ENCODE measurements at places on chromosomes 5 and 9.
A peak's percentile ranks its signal among the peaks of the same experiment; 100 is the strongest.

- peak; percentile 25 for DNase-seq
Measured at GRCh38 chr5:151680944-151681427, 5.7 kb downstream of the SPARC start.

DNA sequence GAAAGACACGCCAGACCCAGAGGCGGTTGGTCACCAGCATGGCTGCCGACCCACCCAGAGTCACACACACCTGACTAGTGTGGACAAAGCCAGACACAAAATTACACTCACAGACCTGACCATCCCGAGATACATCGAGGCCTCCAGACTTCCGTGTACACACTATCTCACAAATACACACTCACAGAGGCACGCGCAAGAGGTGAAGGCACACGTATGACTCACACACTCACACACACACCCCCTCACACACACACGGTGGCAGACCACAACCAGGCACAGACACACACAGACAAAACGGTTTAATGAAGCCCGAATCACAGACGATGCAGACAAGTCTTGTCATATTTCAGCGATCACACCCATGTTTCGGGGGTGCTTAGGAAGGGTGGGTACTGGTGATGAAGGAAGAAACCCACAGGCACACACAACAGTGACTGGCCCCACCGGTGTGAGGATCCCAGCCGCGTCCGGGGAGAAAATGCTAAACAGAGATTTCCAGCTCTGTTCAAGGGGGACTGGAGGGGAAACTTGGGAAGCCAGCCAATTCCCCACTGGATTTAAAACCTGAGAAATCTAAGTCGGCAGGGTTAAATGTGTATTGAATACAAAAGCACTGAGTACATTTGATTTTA, 51.3 kb downstream of the CRB2 start:
- no peak for DNase-seq

GRCh38 chr5:179801304-179802206, 5.1 kb downstream of the MGAT4B start:
- peak; percentile 68 for DNase-seq

GRCh38 chr5:58615972-58616371, 33.1 kb downstream of the RAB3C start:
- no peak for DNase-seq

DNA sequence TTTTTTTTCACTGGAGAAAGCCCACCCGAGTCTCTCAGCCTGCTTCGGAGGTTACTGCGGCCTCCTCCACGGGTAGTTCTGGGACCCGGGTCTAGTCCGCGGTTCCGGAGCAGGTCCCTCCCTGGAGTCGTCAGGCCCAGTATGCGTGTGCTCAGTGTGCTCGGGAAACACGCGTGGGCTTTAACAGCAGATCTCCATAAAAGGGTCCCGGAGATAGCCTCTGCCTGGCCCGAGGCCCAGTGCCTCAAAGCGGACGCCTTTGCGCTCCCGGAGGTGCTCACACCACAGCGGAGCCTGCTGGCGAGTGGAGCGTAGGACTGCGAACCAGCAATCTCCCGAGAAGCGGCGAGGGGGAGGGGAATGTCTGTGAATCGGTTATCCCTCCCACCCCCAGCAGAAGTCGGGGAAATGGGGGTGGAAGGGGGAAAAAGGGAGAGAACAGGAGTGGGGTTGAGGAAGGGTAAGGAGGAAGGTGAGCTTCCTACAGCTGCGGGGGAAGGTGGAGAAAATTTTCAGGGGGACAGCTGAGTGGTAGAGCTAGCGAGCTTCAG, 28.7 kb downstream of the CDKN2A start:
- peak; percentile 46 for DNase-seq

- no peak for DNase-seq
Measured at GRCh38 chr5:118430076-118430475, 558.3 kb downstream of the DTWD2 start.

- no peak for DNase-seq
Measured at GRCh38 chr5:138595180-138595795, 20.1 kb upstream of the HSPA9 start.

DNA sequence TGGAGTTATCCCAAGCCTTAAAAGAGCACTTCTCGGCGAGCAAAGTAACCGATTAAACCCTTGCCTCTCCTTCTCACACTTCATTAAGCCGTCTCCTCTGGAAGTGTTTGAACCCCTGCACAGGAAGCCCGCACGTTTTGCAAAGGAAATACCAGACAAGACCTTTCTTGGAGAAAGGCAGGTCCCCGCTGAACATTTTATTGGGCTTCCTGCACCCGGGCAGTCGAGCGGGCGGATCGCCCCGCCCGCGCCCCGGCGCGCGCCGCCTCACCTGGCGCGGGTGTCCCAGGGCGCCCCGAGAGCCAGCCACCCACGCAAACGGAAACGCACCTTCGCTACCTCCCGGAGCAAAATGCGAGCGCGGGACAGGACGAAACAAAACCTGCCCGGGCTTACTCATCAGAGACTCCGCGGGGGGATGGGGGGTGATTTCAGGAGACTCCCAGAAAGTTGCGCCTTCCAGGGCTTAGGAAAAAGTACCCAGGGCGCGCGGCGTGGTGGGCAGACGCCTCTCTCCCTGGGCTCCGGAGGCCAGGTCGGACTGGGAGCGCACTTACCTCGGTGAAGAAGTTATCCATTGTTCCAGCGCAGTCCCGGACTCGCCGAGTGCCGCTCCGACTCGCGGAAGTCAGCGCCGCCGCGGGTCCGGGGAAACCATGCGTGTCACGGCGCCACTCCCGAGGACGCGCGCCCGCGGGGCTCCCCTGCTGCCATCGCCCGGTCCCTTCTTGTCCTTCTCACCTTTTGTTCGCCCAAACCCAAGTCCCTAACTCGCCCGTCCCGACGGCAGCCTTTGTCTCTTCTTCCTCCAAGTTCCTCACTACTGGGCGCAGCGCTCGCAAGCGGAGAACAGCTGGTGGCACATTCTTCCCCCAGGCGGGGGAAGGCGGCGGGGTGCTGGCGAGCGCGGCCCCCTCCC, 598 bp downstream of the MYO10 start:
- peak; percentile 42 for DNase-seq

GRCh38 chr5:16067415-16067814, 112.2 kb downstream of the MARCHF11 start:
- DNase-seq, result no peak

DNA sequence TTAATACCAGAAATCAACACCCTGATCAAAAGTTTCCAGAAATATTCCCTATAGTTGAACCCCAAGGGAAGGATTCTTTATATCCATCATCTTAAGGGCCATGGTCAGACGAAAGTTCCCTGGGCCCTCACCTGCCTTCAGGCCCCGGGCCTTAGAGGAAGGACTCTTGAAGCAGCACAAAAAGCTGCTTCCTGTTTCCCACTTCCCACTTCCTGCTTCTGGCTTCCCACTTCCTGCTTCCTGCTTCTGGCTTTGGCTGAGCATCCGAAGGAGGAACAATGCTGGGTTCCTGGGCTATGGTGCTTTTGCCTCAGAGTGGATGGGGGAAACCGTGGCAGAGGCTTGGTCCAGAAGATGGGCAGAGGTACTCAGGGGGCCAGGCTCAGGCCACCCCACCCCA, 25.8 kb upstream of the DAP start:
- no peak for DNase-seq

- DNase-seq, result peak; percentile 52
Measured at GRCh38 chr9:86749894-86750255, 197.4 kb downstream of the GAS1 start.

- no peak for DNase-seq
Measured at GRCh38 chr9:21141427-21141882, at the start of gene IFNW1. TSS of gene IFNW1 (minus strand) at chr9:21141832. CDS start at chr9:21141570, 262 bp downstream.

DNA sequence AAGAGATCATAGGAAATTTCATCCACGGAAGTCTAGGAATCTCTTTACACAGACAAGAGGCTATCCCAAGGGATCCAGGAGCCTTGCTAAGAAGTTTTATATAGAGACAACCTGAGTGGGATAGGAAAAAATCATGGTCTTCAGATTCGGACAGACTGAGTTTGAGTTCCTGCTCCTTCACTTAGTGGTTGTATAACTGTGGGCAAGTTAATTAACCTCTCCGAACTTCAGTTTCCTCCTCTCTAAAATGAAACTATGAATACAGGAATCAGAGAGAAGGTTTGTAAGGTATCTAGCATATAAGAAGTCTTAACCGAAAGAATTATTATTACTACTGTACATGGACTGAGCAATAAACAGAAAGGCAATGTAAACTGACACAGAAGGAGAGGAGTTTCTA, 35.1 kb downstream of the NR2F1-AS1 start:
- no peak for DNase-seq

- no peak for DNase-seq
Measured at GRCh38 chr5:158152136-158152535, 293.2 kb upstream of the CLINT1 start.

GRCh38 chr9:129139233-129139992, 28.2 kb downstream of the PTPA start:
- peak; percentile 90 for DNase-seq

DNA sequence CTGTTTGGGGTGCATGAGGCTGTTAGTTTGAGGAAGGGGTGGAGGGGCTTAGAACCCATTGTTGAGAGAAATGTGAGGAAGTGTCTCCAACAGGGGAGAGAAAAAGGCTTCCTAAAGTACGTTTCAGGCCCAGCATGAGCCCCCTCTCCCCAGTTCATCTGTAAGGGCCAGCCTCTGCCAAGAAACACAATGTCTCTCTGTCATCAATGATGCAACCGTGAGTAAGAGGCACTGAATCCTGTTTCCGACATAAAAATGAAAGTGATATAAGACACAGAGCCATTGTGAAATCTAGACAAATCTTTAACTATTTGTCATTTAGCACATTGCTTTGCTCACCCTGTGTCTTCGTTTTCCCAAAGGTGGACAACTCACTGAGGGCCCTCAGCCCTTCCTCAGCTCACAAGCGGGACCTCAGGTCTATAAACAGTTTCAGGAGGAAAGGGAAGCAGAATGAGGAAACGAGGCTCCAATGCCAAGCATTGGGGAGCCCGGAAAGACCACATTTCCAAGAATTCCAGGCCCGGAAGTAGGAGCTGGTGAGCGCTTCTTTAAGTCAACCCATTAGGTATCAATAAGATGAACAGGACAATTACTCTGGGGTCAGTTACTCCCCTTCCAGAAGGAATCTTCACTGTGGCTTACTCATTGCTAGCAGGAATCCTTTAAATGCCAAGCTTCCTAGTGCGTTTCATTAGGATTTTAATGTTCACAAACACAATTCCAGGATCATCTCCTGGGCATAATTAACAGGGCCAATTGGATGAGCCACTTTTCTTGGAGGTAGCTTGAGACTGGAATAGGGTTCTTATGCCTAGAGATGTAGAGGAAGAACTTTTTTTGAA, 59.0 kb upstream of the KLF4 start:
- DNase-seq, result no peak

DNA sequence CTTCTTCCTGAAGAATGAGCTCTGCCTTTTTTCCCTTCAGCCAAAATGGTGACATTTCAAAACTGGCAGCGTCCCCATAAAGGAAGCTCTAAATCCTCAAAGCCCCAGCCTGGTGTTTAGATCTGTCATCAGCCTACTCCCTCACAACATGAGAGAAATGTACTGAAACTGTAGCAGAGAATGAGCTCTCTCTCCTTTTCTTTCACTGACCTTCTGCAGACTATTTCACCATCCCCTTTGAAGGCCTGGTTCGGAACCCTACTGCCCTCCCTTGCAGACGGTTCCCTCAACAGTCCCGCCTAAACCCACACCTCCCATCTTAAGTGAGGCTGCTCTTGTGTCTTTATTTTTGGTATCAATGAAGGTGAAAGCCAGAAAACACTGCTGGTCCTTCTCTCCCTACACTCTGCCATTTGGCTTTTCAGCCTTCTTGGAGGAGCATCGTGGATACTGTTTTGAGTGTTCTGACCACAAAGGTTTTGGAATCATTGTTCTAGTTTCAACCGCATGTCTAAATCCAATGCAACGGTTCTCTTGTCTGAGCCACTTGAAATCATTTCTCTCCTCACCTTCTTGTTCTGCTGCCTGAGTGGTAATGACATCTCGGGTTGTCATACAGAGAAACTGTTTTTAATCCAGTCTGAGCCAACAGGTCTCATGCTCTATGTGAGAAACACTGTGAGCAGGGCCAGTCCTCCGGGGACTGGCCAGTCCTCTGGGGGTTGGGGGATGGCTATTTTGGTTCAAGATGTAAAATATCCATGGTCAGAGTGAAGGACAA, 39.0 kb downstream of the ITK start:
- no peak for DNase-seq

DNA sequence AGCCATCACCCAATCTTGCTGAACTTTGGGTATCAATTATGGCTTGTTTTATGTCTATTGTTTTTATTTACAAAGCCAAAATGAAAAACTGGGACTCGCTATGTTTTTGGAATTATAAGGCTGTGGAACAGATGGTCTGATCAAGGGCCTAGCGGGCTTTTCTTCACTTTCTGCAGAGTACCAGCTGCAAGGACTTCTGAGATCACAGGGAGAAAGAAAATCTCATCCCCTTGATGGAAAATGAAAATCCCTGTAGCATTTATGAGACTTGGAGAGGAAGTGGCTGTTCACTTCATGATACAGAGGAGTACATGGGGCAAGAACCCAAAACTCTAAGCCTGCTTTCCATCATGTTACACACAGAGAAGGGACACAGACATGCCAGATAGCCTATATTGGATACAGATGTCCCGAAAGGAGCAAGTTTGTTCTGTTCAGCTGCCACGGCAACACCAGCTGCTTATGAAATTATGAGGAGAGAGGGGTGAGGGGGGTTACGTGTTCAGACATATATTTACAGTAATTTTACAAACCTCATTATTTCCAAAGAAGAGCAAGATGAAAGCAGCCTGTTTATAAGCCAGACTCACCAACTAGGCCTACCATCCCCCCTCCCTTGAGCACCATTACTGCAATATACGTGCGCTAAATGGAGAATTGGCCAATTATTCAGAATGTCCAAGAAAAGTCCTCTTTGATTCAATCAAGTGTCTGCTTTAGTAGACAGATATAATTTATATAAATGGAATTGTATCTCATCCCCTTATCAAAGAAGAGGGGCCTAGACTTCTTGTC, 220.0 kb downstream of the MARCHF11 start:
- peak; percentile 76 for DNase-seq

DNA sequence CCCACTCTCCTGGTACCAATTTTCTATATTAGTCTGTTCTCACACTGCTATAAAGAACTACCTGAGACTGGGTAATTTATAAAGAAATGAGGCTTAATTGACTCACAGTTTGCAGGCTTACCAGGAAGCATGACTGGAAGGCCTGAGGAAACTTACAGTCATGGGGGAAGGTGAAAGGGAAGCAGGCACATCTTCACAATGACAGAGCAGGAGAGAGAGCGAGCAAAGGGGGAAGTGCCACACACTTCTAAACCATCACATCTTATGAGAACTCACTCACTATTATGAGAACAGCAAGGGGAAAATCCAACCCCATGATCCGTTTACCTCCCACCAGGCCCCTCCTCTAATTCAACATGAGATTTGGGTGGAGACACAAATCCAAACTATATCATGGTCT, 72.2 kb downstream of the ATG10 start:
- DNase-seq, result no peak

DNA sequence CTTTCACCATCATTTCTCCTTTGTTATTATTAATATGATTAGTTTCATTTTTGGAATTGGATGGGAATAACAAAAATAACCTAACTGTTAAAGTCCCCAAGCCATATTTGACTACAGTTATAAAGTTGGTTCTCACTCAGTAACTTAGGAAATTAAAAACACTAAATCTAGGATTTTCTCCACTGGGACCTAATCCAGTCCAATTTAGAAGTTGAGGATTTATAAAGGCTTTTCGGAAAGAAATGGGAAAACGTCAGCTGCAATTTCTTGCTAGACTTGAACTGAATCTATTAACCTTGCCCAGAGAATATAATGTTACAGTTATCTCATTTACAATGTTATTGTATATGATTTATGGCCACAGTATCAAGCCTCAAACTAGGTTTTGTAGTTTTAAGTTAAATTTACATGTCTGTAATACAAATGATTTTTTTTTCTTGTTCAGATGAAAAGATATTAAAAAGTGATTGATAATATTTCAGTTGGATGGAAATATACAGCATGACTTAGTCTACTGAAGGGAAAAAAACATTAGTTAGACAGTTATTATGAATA, 524.3 kb upstream of the GRAMD2B start:
- DNase-seq, result no peak
